ENCODE measurements at places on chromosomes 2 and 18.

DNA sequence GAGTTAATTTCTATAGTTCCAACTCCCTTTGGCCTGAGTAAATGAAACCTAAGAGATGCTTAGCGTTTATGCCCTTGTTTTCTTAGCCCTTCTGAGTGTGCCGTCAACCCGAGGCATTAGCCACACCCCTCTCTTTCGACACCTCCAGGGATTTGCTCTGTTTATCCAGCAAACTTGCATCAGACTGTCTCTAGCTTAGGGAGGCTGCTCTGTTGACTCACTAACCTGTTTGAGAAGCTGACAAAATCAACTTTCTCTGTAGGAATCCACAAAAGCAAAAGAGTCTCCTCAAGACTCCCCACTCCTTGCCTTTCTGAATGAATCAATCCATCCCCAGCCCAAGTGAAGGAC, 317.6 kb downstream of the TNS1 start:
- no peak for DNase-seq

- DNase-seq: no peak
Measured at GRCh38 chr2:67394734-67395133, 2.4 kb upstream of the ETAA1 start.

- no peak for DNase-seq
Measured at GRCh38 chr2:113052396-113052917, at the start of gene IL36B. TSS of gene IL36B (minus strand) at chr2:113052867.

GRCh38 chr18:2704541-2704940, 49.0 kb downstream of the SMCHD1 start:
- no peak for DNase-seq

- no peak for DNase-seq
Measured at GRCh38 chr2:71612581-71613402, 159.4 kb downstream of the DYSF start.

DNA sequence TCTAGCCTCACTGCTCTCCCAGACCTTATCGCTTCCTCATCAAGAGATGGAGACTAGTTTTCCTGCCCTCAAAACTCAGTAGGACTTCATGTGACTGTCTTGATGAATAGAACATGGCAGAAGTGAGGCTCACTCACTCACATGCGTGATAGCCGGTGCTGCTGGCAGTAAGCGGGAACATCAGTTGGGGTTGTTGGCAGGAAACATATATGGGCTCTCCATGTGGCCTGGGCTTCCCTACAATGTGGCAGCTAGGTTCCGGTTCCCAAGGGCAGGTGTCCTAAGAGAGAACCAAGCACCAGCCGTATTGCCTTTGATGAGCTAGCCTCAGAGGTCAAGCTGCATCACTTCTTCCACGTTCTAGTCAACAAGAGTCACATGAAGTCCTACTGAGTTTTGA, 15.2 kb upstream of the FAHD2A start:
- no peak for DNase-seq

DNA sequence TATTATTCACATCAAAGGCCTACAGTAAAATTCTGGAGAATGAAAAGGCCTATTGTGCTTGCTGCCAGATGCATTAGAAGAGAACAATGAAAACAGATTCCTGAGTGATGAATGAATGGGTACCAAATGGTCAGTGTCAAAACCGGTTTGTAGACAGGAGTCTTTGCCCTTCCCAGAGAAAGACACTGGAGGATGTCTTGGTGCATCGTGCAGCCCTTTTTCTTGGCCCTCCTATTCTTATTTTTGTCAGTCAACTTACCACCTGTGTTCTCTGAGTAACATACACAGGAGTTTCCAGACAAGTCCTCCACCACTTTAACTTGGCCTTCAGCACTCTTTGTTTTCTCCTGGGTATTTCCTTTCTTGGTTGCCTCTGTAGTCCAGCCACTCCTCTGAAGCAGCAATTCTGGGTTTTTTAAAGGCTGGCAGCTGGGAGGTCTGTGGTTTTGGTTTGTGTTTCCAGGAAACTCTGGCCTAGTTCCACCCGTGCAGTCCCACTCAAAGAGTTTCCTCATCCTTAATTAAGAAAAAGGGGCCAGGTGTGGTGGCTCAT, 29.4 kb downstream of the PSTPIP2 start:
- no peak for DNase-seq

- no peak for DNase-seq
Measured at GRCh38 chr2:192536922-192537624, 342.3 kb upstream of the TMEFF2 start.

GRCh38 chr2:192424243-192424642, 229.5 kb upstream of the TMEFF2 start:
- DNase-seq: no peak

DNA sequence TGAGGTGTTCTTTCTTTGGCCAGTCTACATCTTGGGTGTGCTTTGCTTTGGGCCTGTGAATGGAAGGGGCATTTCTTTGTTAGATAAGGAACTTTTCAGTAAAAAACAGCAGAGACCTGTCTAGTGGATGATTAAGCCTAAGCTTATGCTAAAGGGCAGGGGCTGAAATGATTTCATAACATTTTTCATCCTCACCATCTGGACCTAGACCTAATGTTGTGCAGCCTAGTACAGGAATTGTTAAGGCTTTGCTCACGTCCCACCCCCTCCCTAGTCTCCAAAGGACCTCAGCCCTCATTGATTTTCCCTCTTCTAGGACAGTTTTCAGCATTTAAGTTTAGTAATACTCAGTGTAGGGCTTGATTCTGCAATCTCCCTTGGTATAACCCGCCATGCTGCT, 111.8 kb downstream of the PRKCE start:
- no peak for DNase-seq

GRCh38 chr18:45980229-45980628, 13.1 kb upstream of the EPG5 start:
- DNase-seq: no peak
